ENCODE measurements at places on chromosomes 7 and 10.

DNA sequence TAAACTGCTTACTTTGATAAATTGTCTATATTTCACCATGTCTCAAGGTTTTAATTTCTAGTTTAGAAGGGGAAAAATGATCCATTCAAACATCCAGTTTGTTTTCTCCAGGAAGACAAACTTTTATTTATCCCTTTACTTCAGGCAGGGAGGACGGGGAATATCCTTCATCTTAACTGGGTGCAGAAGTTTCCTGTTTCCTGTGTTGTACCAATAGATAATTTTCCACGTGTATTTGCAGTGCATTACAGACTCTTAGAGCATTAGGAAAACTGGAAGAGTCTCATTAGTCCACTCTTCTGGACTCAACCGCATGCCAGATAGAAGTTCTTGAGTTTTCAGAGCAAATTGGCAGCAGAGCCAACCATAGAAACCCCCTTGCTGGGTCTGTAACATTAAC lies 39.4 kb upstream of the PIP4K2A start:
- DNase-seq: no peak

DNA sequence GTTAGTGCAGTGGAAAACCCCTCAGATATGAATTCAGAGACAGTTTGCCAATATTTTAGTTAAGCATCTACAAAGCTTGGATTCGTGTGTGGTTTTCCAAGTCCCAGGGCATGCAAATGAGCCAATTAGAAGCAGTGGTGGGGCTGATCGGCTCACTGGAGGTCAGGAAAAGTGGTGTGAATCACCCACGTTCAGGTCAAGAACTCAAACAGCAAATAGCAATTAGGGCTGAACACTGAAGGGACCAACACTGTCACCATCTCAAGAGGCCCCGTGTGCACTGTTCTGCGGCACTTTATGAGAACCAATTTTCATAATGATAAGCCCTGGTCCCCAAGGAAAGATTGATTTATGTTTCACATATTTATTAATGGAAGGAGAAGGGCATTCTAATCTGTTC lies 68.9 kb downstream of the ADARB2 start:
- DNase-seq: no peak

GRCh38 chr10:21387868-21388267 lies 137.6 kb downstream of the SKIDA1 start:
- no peak for DNase-seq

GRCh38 chr10:37667736-37668135 lies 189.7 kb downstream of the ZNF248 start:
- no peak for DNase-seq

DNA sequence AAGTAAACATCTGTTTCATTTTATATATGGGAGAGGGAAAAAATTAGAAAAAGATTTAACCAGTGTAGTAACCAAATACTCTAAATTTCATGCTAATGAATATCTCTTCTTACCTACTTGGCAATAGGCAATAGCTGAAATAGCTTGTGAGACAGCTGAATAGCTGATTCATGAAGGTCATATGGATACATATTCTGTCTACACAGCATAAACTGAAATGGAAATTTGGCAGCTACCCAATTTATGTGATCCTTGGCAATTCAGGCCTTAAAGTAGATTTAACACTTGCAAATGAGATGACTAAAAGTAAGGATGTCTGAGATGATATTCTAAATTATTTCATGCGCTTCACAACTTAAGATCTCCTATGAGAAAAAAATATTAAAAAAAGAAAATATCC lies 261.2 kb upstream of the SEMA3A start:
- no peak for DNase-seq

GRCh38 chr10:43196131-43196980 lies 58.1 kb downstream of the CSGALNACT2 start:
- DNase-seq: no peak

DNA sequence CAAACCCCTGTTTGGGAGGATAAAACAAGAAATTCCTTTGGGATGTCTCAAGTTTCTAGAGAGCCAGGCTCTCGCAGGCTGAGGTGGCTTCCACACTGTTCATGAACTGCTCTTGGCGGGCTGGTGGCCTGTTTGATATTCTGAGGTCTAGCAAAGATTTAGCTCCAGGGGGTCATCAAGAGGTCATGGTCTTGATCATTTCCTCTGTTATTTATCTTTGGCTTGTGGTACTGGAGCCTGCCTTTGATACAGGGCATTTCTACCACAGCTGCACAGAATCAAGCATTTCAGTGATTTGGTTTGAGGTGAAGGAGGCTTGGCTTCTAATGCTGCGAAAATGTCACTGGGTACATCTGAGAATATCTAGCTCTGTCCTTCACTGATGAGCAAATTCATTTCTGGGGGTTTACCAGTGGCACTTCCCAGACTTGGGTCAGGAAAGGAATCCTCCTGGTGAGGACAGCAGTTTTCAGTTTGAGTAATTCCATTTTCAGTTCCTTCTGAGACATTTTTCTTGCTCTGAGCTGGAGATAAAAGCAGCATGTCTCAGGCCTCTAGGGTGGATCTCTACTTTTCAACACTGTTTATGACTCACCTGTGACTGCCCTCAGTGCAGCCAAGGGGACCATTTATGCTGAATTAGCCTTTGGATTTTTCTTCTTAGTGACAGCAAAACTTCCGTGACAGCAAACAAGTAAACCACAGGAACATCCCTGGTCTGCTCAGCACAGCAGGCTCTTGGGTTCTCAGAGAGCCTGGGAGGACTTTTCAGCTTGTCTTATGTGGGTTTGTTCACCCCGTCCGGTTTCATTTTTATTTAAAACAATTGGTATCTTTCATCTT lies 312.0 kb downstream of the RNLS start:
- peak; percentile 55 for DNase-seq

- DNase-seq: no peak
Observed at GRCh38 chr7:92769844-92770243, 66.5 kb downstream of the CDK6 start.

- no peak for DNase-seq
Observed at GRCh38 chr10:7359954-7360353, 50.9 kb downstream of the SFMBT2 start.

DNA sequence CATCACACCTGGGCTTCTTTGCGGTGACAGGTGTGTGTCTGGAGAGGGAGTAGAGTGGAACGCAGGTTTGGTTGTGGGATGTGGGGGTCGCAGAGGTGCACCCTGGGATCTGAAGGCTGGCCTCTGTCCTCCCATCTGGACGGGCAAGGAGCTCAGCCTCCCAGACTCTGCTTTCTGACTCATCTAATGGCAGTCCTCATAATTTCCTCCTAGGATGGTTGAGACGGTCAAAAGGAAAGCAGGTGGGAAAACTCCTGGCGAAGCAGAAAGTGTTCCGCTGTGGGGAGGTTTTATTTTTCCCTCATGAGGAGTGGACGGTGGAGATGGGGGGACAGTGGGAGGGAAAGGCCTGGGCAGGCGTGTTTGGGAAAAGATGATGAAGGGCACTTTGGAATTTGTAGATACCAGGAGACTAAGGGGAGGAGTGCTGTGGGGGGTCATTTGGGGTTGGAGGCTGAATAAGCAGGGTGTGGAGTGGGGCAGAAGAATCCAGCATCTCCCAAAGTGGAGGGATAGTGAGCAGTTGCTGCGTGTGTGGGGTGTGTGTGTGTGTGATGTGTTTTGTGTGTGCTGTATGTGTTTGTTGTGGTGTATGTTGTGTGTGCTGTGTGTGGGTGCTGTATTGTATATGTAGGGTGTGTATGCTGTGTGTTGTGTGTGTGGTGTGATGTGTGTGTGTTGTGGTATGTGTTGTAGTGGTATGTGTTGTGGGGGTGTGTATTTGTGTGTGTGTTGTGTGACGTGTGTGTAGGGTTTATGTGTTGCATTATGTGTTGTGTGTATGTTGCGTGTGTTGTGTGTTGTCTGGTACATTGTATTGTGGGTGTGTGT lies 97.2 kb upstream of the PODXL start:
- no peak for DNase-seq

DNA sequence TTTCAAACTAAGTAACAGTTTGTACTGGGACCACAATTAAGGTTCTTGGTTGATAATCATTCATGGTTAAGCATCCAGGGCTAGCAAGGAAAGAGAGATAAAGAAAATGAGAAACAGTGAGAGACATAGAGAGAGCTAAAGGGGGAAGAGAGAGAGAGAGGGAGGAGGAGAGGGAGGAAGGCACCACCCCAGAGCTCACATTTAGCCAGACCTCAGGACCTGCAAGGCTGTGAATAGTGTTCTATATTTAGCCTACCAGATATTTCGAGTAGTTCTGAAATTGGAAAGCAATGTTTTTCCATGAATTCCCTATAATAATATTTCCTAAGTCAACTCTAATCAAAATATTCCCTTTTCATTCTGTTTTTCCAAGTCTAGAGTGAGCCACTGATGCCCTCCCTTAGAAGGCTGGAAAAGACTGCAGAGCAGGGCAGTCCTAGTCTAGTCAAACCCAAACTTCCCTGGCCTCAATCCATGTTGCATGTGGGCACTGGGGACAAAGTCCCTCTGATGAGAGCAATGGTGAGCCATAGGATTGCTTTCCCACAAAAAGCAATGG lies 119.4 kb upstream of the INHBA start:
- DNase-seq: no peak

- DNase-seq: no peak
Observed at GRCh38 chr7:132078891-132079735, 497.2 kb downstream of the PLXNA4 start.

DNA sequence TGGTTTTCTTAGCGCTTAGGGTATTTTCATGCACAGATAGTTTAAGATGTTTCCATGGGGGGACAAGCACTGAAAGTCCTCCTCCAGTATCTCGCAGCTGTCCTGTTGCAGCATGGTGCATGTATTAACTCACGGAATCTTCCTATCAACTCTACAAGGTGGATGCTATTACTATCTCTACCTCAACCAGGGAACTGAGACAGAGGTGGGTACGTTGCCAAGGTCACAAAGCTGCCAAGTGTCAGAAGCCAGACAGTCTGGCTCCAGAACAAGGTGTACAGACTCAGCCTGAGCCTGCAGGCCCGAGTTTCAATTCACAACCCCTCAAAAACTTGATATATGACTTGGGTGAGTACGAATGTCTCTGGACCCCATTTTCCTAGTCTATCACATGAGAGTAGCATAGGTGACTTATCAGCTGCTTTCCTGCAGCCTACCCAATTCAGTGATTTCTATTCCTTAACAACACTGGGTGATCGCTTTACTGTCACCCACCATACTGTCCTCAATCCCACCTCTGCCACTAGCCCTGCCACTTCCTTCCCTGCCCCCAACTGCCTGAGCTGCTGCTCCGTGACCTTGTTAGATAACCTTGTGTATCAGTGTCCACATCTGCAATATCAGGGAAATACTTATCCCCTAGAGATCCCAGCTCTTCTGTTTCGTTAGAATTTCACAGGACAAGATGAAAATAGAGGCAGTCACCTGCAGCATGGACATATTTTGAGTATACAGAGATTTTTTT lies 92.1 kb downstream of the ABCC2 start:
- no peak for DNase-seq

- DNase-seq: no peak
Observed at GRCh38 chr7:13540429-13540828, 449.0 kb downstream of the ETV1 start.

DNA sequence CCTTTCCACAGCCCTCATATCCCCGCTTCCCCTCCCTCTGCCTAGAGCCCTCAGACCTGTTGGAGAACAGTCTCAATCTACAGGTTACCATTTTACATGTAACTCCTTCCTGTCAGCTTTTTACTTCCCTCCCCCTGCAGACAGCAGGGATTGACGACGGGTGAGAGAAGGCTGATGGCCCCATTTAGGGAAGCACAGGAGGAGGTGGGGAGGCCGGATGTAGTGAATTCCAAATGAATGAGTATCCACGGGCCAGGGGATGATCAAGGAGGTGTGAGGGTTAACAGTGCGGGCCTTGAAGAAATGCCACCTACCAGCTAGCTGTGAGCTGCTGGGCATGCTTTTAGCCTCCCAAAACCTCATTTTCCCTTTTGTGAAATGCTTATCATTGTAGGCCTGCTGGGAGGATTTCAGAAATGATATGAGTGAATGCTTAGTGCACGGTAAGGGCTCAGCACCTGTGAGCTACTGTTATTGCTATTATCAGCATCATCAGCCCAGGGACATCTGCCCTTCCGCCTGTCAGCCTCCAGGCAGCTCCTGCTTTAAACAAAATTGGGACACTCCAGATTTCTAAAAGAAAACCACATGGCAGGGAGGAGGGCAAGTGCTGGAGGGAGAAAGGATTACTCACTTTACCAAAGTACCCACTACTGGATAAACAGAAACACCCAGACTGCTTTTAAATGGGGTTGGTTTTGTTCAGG lies 6.5 kb upstream of the NANOS1 start:
- DNase-seq: no peak

DNA sequence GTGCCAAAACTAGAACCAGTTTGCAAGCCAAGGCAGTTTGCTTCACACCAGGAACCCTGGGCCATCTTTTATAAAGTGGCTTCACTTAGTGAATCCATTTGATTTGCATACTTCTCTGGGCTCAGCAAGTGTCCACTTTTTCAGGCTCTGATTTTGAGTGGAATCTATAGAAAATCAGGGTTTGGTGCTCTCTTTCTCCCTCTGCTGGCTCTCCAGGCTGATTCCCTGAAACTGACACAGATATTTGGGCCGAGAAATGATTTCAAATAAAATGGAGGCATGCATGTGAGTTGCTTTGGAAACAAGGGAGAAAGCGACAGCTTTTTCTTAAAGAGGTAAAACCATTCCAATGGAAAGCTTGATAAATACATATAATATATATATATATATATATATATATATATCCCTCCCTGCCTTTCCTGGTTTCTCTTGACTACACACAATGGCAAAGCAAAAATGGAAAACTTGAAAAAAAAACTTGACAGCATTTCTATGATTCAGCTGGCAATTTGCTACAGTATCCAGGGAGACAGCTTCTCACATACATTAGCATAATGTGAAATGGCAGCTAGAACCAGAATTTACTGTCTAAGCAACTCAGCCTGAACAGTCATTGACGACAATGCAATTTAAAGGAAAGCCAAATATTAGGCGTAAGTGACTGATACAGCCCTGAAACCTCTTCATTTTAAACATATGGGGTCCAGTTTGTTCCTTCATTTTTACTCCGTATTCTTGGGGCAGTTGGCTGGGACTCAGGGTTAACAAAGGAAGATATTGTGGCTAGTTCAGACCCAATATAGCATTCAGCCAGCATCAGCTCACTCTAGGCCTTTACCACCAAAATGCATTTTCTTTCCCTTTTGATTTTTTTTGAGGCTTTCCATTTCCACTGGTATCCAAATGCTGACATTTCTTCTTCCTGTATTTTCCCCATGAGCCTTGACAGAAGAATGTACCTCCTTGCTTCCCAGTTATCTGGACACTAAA lies 188.5 kb downstream of the TMEM178B start:
- no peak for DNase-seq

GRCh38 chr10:125549653-125550052 lies 133.3 kb downstream of the TEX36 start:
- no peak for DNase-seq
